ENCODE measurements at places on chromosomes 12 and 14.
A peak's percentile ranks its signal among the peaks of the same experiment; 100 is the strongest.

DNA sequence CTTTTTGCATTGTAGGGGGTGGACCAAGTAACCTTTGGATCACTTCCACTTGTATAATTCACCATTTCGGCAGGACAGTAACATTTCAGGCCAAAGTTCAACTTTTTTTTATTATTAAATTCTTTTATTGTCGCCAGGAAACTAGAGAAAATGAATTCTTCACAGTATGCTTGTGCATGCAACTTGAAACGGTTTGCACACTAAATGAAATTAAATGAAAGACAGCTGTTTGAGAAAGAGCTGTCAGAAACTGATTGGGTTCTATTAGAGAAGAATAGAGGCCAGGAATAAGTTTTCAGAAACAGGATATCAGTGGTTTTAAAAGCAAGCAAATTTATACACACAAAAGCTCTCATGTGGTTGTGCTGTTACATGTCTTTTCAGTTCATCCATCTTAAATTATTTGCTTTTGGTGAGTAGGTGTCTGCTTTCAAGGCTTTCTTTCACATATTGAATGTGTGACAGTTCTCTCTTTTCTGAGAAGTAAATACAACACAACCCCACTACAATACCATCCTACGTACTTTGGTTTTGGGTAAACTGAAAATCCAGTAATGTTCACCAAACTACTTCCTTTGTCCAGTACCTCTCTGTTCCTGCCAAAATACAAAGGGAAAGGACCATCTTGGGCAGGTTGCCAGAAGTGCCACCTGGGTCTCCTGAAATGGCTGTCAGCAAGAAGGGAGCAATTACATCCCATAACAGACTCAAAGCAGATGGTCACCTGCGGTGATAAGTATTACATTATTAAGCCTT, 291.7 kb downstream of the RAD51B start:
- no peak for DNase-seq

DNA sequence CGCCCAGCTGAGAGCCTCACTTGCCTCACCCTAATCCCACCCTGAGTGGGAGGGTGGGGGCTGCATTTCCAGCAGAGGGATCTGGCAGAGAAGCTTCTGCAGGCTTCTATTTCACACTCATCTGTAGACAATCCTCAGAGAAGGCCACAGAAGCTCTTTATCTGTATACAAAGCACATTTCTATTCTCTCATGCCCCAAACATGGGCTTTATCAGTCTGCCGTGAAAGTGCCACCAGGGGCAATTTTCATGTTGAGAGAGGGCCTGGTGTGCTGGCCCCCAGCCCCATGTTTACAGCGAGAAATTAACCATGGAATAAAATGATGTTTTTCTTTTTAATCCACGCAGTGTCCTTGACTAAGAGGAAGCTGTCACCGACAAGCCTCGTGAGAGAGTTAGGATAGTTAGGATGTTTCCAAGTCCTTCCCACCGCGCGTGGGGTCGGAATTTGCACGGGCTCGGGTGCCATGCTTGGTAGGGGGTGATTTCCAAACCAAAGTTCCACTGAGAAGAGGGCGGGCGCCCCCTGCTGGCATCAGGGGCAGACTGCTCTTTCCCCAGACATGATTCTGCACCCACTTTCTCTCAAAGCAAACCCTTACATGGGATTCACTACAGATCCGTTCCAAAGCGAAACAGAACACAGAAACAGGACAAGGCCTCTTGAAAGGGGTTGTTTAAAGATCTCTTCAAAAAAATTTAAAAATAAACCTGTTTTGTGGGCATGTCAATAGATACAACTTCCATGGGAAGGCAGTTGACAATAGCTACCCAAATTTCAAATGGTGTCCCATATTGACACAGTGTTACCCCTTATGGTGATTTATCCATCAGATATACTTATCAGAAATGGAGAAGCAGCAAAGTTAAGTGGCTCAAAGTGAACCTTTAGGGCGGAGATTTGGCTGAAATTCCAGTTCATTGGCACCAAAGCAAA, 19.4 kb downstream of the BDKRB1 start:
- DNase-seq = peak; percentile 70

GRCh38 chr14:34072921-34073320, 122.0 kb upstream of the EGLN3 start:
- no peak for DNase-seq

DNA sequence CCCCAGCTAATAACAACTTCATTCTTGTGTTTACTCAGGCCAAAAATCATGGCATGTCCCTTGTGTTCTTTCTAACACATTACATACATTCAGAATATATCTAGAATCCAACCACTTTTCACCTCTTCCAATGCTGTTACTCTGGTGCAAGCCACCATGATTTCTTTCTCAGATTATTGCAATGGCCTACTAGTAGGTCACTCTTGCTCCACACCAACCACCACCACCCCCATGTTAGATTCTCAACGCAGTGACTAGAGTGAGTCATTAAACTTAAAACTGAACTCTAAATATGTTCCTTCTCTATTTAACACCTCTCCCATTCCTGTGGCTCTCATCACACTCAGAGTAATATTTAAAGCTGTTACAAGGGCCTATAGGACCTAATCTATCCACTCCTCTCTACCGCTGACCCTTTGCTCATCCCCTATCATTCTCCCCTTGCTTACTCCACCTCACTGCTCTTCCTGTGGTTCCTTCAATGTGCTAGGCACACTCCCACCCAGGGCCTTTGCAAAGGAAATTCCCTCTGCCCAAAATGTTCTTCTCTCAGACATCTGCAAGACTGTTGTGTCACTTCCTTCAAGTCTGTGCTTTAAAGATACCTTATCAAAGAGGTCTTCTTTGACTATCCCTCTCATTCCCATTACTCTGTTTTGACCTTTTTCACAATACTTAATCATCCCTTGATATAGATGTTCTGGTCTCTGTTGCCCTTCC, 6.6 kb downstream of the RTN1 start:
- DNase-seq = no peak

DNA sequence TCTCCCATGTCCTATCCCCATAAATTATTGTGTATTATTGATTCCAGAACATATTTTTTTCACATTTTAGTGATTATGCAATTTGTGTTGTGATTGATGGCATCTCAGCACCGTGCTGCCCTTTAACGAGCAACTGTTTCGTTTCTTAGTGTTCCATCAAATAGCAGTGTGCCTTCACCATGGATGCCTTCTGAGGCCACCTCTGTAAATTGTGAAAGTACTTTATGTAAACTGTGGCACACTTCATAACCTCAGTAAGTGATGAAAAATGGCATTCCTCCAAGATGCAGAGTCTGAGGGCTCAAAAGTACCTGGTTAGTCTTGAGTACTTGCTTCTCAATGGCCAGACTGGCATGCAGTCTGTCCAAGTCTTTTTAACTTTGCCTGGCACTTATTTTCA, 8.2 kb downstream of the CHST11 start:
- DNase-seq = no peak

GRCh38 chr14:76867516-76868453, 41.6 kb downstream of the LRRC74A start:
- peak; percentile 20 for DNase-seq

GRCh38 chr14:32635061-32635719, 303.5 kb upstream of the NPAS3 start:
- no peak for DNase-seq

DNA sequence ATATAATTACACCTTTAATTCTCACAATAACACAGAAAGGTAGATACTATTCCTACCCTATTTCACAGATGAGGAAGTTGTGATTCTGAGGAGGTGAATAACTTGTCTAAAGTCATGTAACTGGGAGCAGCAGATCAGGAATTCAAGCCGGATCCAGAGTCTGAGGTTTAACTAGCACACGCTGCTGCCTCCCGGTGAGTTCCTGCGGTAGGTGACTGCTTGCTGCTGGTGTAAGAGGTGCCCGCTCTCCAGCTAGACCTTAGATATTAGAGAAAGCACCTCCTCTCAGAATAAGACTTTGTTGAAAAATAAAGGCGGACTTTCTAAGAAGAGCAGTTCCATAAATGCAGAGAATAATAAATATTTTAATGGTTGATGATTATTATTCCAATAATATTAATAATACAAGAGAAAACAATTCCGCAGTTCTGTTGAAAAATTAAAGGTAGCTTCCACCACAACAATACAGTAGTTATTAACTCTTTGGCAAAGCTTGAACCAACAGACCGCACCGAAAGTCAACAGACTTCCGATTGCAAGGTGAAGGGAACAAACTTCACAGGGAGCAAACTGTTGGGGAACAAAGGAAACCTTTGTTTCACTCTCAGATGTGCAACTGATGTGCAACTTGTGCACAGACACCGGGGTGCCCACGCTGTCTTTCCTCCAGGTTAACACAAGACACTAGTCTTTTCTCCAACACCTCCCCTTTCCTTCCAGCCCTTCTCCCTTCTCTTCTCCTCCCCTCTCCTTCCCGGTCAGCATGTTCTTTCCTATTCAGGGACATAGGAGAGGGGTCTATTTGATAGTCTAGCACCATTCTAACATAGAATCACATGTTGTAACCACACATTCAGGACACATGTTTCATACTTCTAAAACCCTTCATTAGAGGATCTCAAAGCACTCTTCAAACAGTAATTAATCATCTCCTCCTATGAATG, 73.2 kb upstream of the EGLN3 start:
- DNase-seq = no peak

DNA sequence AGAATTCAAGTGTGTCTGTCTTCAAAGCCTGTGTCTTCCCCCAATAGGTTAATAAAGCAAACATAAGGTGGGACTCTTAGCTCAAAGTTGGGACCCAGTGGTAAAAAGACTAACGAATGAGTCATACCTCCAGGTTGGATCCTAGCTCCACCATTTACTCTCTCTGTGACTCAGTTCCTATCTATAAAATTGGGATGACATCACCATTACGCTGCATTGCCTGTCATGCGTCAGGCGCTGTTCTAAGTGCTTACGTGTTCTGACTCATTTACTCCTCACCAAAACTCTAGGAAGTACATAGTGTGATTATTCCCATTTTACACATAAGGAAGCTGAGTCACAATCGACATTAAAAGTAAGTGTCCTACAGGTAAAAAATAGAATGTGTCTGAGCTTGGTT, 915.8 kb downstream of the VRK1 start:
- peak; percentile 33 for DNase-seq

Measured in activated CD4-positive, alpha-beta T cell treated with anti-CD3 and anti-CD28 coated beads for 4 hours (primary cell).